CD4-positive, alpha-beta T cell treated with Interleukin-12 subunit alpha and Interleukin-12 subunit beta, for 1 hour (primary cell): ENCODE measurements at places on chromosomes 1 and 21.

- DNase-seq = no peak
Measured at GRCh38 chr1:229409616-229410369, 24.1 kb downstream of the ACTA1 start.

- DNase-seq = no peak
Measured at GRCh38 chr1:202201971-202202370, 8.4 kb downstream of the LGR6 start.

DNA sequence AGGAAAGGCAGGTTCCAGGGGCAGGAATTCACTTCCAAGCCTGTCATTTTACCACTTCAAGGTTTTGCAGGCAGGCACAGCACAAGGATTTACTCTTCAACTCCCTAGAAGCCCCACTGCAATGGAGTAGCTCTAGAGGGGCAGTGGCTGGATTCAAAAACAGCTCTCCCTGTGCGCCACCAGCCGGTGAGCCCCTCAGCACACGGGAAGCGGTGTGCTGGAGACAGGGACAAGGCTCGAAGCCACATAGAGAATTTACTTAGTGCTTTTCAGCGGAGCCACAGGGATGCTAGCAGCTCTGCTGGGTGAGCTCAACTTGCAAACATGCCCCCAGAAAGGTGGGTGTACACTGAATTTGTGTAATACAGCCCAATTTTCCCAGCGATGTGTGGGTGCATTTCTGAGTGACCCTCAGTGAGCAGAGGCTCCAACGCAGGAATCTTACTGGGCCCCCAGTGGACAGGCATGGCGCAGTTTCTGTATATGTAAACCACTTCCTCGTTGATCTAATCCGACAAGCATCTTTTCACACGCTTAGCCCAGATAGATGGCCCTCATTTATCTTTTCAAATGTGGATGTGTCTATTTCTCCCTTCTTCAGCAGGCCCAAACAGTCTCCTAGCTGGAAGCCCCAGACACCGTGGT is 10.9 kb downstream of the VWA5B1 start:
- DNase-seq = no peak

GRCh38 chr1:195866781-195867222 is 741.4 kb downstream of the KCNT2 start:
- no peak for DNase-seq

DNA sequence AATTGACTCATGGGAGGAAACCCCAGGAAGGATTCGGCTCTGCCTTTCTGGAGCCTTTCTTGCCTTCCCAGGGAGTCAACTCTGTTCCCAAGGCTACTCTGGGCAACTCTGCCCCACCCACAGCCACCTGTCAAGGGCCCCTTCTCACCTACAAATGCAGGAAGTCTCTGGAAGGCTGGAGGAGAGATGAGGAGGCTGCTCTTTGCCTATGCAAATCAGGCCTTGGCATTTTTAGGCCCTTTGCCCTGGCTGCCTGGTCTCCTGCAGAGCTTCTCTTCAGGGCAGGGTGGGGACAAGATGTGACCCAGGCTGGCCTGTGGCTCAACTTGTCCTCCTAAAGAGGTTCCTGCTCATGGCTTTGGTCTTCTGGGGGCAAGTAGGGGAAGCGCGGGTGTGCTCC is 5.4 kb downstream of the SLC6A9 start:
- no peak for DNase-seq
